ENCODE measurements at places on chromosomes 11 and 22. TPM values are rescaled to one million over a fixed set of nuclear protein-coding genes. Genes with fewer than 3 reads are reported as not detected.

Gene SCGB1A1
- not detected for total RNA-seq

- DNase-seq = no peak
Measured at GRCh38 chr11:94303966-94304958, at the start of gene IZUMO1R. IZUMO1R (plus strand) TSS chr11:94304580; CDS start chr11:94305637, 1,057 bp downstream.

GRCh38 chr11:64971421-64972233, at the start of gene MAJIN:
MAJIN (minus strand) TSS chr11:64972108; CDS start chr11:64959405, 12,703 bp downstream.
- peak; percentile 79 for DNase-seq

Gene PVALB
- total RNA-seq = not detected

GRCh38 chr11:14065141-14065540, 102.6 kb downstream of the SPON1 start:
- DNase-seq = peak; percentile 12

DNA sequence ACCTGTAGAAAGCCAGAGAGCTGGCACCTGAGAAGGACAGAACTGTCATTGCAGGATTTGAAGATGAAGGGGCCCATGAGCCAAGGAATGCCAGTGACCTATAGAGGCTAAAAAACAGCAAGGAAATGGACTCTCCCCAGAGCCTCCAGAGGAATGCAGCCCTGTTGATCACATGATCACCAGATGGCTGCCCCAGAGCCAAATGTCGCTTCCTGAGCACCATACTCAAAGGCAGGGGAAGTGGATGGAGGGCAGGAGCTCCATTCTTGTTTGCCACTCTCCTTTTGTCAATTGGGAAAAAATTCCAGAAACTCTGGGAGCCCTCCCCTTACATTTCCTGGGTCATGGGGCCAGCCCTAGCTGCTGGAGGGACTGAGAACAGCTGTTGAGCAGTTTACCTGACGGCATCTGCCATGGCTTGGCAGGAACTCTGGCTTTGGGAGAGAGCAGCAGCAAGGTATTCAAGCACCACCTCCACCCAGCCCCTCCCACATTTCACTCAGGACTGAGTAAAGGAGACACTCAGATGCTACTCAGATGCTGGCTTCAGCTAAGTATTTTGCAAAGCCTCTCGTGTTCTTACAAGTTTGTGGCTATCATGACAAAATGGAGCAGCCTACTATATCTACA, 46.9 kb downstream of the DKK3 start:
- DNase-seq = no peak

GRCh38 chr11:65141896-65142494, 7.7 kb upstream of the SYVN1 start:
- DNase-seq = no peak

Gene FAM181B
- 13.0 TPM for total RNA-seq

Gene MRPL21
- 51.0 TPM for total RNA-seq

DNA sequence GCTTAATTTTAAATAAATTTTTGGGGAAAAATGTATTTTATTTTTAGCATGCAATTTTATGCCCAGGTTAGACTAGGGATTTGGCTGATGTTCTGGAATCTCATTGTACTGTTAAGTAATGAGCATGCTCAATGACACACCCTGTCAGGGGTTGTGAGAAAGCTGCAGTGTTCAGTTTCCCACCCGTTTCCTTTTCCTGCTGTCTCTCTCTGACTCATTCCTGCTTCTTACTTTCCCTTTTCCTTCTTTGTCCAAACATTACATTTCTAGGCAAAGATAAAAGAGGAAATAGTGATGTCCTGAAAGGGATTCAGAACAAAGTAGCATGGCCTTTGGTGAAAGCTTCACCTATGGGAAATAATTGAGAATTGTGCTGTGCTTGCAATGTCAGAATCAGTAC, 22.7 kb downstream of the OOSP3 start:
- no peak for DNase-seq

DNA sequence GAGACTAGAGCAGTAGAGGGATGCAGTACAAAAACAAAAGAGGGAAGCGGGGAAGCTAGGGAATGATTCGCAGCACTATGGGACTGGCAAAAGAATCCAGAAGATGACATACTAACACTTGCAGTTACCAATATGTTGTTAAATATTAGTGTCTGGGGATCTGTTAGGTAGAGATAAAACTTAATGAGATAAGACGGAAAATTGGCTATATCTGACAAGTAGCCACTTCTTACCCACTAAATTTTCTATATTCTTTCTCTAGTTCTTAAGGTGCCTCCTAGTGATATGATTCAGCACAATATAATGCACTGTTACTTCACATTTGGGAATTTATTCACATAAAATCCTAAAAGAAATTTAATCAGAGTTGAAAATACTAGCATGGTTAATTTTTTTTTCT, 30.8 kb downstream of the CCDC90B start:
- DNase-seq = no peak

- no peak for DNase-seq
Measured at GRCh38 chr22:43188829-43189545, 2.1 kb upstream of the TTLL12 start.

DNA sequence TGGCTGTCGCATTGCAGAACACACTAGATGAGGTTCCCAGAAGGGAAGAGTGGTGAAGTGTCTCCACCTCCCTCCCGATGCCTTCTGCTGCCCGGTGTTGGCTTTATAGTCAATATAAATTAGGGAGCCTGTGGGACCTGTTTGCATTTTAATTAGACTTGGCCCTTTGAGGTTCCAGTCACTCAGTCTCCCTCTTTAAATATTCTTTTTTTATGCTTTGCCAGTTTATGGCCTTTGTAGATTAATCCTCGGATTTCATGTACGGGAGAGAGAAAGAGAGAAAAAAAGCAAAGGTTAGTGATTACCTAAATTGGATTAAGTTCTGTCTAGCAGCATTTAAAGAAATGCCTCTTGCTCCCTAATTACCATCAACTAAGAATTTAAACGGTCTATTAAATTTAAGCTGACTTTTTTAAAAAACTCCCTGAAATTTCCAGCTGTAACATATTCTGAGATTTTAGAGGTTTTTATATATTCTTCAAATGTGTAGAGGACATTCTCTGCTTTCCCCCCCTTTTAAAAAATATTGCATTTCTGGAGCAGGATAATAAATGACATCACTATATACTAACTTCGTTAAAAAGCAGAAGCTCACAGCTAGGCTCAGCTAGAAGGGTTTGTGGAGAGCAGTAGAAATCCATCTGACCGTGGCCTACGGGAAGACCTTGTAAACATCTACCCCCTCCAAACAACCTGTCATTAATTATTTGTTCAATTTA, 84.4 kb downstream of the PRR5L start:
- no peak for DNase-seq

DNA sequence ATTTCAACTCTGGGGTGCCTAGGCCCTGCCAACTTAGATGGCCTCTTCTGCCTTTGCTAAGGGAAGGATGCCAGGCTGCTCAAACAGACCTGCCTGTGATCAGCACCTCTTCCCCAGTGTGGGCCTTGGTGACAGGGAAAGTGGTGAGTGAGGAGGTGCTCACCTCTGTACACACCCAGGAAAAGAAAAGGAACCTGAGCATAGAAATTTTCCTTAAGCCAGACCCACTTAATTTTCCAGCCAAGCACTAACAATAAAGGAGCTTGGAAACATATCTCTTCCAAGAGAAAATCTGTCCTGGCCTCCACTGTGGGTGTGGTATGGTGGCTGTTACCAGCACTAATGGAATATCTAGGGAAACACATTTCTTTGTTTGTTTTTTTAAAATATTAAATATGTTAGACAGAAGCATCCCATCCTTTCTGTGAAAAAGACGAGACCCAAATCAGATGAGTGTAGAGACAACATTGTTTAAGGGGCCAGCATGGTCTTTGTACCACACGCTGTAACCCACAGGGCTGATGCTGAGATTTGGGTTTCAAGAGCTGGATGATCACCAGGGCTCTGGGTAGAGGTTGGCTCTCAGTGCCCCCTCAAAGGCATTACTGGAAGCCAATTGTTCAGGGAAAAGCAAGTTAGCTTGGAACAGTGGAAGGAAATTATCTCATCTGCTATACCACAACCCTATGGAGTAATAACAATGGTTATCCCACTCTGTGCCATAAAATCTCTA, 472.2 kb downstream of the INSC start:
- no peak for DNase-seq

Gene PANX2
- total RNA-seq = 2.0 TPM

Gene OR51A2
- not detected for total RNA-seq

Data from frontal cortex (tissue), 4 donors.